Smooth muscle cell of the brain vasculature (primary cell): ENCODE measurements at places on chromosomes 6 and 20.

DNA sequence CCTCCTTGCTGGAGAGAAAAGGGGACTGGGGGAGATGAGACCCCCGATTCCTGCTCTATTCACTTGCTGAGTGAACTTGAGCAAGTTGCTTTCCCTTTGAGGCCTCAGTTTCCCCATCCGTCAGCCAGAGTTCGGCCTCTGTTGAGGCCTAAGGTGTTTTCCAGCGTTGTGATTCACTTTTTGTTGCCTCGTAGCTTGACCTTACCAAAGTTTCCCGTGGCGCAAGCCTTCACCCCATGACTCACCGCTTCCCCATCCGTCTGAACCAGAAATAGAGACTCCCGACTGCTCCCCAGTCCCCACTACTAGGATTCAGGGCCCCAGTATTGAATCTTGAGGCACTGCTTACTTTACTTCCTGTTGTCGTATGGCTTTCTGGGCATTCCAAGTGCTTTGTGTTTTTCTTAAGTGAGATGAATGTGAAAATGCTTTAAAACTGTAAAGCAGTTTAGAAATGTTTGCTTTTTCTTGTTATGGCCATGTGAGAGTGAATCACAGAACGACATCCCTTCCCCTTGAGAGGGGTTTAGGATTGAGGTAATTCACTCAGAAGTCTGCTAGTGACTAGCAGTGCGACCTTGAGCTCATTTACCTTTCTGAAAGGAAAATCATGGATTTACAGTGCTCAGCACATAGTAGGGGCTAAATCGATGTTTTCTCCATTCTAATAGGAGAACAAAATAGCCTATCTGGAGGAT, 1.2 kb downstream of the CHMP4B start:
- peak; percentile 52 for DNase-seq

DNA sequence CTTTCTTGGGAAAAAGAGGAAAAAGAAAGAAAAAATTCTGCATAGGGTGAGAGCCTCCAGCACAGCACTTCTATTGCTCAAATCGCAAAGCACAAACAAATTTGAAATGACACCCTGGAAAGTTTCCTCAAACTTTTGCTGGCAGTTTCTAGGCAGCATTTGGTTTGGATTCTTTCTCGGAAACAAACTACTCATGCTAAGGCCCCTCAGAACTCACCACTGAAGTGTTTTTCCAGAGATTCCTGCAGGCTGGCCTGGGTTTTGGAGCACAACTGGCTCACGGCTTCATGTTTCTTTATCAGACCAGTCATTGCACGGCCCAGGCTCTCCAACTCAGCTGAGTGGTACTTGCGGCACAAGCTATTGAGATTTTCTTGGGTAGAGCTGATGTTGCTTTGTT, 237.8 kb downstream of the SYNE1 start:
- no peak for DNase-seq

DNA sequence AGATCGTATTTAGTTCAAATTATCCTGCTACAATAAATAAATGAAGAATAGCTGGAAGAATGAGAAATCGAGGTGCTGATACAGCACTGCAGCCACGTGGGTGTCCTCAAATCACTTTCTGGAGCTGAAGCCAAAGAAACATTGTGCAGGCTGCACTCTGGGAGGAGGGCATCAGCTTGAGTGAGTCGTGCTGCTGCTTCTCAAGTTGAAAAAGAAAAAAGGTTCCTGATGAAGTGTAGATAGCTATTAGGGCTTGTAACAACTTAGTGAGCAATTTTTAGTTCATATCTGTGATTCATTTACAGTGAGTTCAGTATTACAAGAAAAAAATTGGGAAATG, 40.5 kb downstream of the DSE start:
- no peak for DNase-seq

- peak; percentile 31 for DNase-seq
Measured at GRCh38 chr6:121055572-121056163, 278.6 kb downstream of the TBC1D32 start.

DNA sequence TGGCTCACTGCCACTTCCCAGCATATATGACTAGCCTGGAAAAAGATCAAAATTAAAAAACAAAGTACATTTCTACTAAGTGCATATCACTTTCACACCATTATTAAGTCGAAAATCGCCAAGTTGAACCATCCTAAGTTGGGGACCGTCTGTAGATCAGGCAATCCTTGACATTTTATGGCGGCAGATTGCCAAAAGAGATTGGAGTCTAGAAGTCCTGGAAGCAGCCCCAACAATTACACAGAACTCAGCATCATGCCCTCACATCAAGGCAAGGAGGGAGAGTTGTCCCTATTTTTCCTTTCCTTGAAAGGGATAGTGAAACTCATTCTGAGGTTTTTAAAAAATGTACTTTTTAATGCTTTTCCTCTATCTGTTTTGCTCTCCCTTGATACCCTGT, 30.7 kb downstream of the SLC22A3 start:
- no peak for DNase-seq

GRCh38 chr20:2206957-2207769, 88.6 kb upstream of the TGM3 start:
- DNase-seq = peak; percentile 1

DNA sequence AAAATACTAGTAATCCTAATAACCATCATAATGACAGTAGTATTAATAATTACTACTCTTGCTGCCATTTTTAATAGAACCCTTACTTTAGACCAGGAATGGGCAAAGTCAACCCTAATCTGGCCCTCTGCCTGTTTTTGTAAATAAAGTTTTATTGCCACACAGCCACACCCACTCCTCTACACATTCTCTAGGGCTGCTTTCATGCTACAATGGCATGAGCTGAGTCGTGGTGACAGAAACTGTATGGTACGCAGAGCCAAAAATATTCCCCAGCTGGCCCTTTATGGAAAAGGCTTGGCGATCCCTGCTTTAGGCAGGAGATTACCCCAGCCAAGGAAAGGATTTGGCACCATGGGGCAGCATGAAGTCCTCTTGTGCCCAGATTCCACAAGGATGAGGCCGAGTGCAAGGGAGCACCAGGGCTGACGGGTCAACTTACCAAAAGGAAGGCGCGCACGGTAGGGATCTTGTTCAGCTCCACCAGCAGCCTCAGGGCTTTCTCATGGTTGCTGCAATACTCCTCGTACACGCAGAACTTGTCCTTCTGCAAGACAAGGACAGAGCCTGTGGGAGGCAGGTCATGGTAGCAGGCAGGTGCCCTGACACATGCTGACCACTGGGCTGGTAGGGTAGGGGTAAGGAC, 93.6 kb downstream of the PREX1 start:
- no peak for DNase-seq

GRCh38 chr6:168179133-168179532, 100.1 kb upstream of the FRMD1 start:
- DNase-seq = no peak

DNA sequence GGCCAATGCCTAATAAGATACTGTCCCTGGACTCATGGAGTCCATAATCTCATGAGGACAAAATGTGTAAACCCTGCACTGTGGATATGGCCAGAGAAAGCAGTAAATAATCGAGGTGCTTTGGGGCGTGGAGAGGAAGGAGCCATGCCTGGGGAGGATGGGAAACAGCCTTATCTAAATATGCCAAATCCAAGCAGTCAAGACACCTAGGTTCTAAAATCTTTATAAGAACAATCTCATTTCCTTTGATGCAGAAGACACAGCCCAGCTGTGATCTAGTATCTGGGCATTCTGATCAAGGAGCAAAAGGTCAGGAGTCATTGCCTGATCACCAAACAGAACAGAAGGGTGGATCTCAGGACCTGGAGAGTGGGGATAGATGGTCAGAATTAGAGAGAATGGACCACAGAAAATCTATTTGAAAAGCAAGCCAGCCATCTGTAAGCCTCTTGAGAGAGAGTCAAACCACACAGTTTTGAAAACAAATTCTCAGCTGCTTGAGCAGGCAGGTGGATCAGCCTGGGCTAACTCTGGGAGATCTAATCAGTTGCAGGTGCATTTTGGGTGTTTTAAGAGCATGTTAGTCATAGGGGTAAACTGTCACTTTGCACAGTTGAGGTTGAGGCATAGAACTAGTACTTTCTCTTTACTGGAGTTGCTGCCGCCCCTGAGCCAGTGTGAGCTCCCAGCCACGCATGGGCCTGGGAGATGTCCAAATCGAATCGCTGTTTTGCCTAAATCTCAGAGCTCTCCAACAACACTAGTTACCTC, 130.8 kb upstream of the TNFAIP3 start:
- DNase-seq = no peak

DNA sequence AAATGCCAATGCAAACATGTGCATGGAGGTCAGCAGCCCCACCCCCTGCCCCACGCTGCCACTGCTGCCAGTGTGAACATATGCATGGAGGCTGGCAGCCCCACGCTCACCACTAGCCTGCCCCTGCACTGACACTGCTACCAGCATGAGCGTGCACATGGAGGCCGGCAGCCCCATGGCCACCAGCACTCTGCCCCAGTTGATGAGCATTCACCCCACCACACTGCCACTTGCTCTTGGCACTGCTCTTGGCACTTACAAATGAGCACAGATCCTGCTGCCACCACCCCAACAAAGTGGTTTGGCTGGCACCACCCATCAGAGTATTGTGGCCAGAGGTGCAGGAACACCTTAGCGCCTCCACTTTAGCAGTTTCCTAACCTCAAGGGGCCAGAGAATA, 174.1 kb downstream of the KHDC1L start:
- DNase-seq = no peak

- no peak for DNase-seq
Measured at GRCh38 chr6:119303164-119303887, 46.2 kb downstream of the MAN1A1 start.

- DNase-seq = no peak
Measured at GRCh38 chr6:35876902-35877301, 44.0 kb downstream of the SRPK1 start.

DNA sequence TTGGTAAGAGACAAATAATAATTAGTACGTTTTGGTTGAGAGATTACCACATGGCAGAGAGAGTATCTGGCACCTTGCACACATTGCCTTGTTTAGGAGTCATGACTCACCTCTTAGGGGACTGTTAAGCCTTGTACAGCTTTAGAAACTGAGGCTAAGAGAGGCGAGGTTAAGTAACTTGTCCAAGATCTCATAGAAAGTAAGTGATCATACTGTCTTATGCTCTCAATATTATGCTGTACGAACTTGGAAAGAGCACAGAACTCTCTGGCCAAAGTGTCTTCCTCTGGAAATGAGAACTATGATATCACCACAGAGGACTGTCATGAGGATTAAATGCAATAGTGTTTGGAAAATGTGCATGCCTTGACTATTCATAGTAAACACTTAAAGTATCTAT, 249.0 kb downstream of the UTRN start:
- DNase-seq = no peak

- DNase-seq = no peak
Measured at GRCh38 chr20:37841389-37841788, 61.5 kb upstream of the VSTM2L start.

GRCh38 chr6:127403636-127404035, 55.6 kb downstream of the KIAA0408 start:
- DNase-seq = no peak

DNA sequence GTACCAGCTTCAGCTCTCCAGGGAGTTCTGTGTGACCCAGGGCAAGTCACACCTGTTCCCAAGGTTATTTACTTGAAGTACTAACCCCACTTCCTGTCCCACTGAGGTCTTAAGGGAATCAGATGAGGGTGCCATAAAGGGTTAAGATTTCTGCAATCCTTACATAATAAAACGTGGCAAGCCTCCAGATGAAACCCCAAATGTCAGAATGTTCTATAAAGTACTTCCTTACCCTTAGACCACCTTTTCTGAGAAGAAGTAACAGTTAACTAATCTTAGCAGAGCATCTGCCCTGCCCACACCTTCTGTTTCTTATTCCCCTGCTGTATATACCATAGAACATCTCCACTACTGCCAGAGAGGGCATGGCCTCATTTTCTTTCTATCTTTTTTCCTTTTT, 6.0 kb upstream of the AVP start:
- DNase-seq = no peak

DNA sequence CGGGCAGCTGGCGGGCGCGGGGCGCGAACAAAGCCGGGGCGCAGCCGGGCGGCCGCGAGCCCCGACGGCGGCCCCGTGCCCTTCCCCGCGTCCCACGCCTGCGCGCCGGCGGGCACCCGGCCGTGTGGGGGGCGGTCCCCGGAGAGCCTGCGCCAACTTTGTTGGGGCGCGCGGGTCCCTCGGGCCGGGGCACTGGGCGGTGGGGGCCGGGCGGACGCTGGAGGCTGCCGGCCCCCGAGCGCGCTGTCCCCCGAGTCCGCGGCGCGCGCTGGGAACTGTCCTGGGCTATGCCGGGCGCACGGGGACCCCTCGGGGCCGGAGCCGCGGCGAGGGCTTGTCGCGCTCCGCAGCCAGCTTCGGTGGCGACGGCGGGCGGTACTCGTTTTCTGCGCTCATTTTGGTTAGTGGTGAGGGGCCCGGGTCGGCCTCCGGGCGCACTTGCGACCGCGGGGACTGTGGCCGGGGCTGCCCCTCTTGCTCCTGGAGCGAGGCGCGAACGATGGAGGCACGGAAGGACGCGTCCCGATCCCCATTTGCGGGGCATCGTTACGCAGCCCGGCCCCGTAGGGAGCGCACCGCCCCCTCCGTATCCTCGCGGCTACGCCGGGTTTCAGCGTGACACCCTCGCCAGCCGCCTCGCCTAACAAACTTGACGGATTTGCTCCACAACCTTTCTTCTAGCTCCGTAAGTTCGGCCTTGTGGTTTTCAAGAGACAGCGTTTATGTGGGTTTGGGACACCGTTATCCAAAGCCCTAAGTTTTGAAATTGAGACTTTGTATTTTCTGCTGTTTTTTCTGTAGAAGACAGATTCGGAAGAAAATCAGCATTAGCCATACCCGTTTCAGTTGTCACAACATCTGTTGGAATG, 622 bp downstream of the SS18L1 start:
- DNase-seq = no peak

DNA sequence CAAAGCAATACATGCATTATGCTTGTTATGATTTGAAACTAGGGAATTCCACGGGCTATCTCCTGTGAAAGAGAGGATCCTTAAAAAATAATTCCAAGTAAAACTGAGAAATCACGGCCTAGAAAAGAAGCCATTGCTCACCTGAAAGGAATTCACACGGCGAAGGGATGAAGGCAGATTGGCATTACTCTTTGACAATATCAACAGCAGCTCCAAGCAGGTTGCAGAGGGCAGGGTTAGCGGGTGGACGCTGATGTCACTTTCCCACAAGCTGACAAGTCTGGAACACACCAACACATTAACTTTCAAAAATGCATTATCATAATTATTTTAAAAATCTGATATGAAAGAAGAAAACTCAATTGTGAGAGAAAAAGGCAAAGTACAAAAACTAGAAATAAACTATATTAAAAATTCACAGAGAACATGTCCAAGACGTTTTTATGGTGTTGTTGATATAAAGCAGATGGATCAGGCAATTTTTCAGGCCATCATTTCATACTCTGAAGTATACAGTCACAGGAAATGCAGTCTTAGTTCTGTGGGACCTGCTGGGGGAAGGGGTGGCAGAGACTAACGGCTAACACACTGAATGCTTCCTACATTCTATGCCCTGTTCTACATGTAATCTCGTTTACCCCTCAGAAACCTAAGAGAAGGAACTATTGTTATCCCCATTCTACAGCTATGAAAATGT, 108.3 kb downstream of the UBE3D start:
- no peak for DNase-seq

GRCh38 chr6:56808871-56809359, 146.0 kb upstream of the BEND6 start:
- no peak for DNase-seq
